CD8-positive, alpha-beta T cell (primary cell): ENCODE measurements at places on chromosomes 3 and 15.

GRCh38 chr15:52331490-52332240 lies 36.1 kb upstream of the MYO5C start:
- DNase-seq, result peak; percentile 76

DNA sequence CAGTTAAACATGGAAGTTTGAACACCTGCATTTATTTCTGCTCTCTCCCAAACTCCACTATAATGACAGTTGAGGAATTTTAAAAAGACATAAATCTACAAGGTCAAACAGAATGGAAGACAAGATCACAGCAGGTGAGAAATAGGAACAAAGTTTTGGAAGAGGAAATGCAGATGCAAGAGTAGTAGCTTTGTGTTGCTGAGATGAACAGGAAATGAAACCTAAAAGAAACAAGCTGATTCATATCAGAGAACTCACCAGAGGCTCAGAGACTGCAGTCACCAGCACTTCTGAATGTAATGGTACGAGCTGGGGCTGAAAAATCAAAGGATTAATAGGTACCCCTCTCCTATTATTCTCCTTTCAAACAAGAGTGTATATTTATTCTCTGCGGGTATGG lies 459.9 kb downstream of the RAP2B start:
- DNase-seq, result peak; percentile 23

DNA sequence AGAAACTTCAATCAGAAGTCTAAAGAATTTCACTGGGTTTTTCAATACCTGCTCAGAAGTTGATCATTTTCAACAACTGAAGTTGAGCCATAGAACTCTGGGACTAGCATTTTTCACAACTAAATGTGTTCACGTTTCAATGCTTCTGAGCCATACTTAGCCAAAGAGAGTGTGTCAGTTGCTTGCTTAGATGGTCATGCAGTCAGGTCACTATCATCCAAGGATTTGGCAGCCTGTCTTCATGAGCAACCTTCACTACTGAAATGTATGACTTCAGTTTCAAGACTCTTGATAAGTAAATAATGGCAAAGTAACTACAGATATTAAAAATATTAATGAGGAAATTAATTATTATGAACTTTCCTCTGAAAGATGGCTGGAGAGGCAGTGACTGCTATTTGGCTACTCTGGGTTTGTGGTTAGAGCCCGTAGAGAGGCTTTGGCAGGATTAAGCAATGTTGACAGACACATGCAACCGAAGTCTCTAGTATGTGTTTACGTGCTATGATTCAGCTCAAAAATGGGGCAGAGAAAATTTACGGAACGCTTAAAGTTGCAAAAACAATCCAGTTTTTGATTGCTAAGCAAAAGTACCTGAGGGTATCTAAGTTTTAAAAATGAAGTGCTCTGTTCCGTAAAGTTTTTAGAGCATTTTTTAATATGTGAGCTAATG lies 133.8 kb downstream of the GMNC start:
- no peak for DNase-seq

GRCh38 chr3:179671747-179672242 lies 19.0 kb downstream of the USP13 start:
- DNase-seq, result no peak

DNA sequence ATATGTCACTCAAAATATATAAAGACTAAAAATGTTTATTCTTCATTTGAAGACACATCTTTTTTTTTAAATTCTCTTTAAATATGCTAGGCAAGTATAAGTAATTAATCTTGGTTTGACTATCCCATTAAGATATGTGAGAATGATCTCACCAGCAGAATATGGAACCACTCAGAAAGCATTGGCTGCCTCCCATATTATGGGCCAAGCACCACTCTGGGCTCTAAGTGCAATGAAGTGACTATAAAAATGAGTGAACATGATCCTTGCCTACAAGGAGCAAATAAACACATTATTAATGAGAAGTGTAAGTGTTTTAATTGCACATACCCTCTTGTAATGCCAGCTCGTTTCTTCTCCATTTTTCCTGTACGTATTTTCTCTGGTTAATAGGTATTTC lies 328.5 kb downstream of the NAALADL2 start:
- DNase-seq, result no peak

- DNase-seq, result no peak
These were observed 167.6 kb downstream of the SNRK start for GRCh38 chr3:43453981-43454380.

- peak; percentile 56 for DNase-seq
These were observed 5.8 kb downstream of the TLE3 start for GRCh38 chr15:70091726-70092463.

DNA sequence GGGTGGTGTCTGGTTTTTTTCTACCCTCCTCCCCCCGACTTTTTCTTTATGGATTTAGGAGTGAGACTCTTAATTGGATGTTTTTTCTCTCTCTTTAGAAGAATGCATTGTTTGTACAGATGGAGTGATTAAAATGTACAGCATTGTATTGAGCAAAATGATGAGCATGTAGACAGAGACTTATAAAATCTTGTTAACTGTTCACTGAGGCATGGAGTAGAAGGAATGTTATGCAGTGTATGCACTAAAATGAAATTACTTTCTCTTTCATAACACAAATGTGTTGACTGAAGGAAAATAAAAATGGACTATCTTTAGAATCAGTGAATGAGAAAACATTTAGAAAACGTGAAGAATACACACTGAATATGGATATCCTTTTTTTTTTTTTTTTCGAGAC lies 39.8 kb downstream of the ZFAND6 start:
- DNase-seq, result no peak

DNA sequence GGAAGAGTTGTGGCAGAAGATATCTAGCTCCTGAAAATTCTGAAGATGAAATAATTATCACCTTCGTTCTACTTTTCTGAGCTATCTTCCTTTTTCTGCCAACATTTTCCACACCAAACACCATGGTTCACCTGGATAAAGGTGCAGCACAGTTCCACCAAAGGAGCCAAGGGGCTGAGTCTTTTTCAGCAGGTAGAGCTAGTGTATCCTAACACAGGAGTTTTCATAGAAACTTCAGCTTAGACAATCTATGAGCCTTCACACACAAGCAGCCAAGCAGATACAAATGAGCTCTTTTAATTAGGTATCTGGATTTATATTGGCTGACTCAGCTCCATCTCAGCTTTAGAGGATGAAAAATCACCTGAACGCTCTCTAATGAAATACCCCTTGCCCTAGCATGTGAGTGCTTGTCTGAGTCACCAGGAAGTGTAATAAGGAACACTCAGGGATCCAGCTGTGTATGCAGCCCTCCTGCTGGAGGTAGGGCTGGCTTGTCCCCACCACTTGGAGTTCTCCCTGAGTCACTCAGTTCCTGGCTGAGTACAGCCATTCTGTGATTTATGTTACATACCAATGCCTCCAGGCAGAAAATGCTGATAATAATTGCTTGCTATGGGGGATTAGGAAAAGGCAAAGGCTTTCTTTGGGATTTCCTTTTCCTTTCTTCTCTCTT lies 385.7 kb downstream of the LSAMP start:
- DNase-seq, result no peak

DNA sequence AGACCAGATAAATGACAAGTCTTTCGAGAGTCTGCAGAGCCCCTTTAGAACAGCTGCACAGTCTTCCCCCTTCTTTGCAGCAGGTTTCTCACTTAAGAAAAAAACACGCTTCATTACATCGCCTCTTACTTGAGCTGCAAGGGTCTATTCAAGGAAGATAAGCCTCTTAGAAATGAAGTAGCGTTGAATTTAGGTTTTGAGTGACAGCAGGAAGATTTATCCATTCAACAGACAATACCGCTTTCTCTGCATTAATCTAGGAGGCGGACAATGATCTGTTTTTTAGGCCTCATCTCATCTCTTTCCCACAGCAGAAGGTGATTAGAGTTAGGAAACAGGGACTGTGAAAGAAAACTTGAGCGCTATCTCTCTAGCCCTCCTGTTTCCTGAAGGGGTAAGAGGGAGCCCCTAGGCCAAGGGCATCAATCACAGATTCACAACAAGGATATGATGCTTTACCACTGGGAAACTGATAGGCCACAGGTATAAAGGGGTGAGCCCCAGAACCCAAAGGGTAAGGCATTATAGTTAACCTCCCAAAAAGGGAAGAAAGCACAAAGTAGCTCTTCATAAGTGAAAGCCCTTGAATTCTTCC lies 84.3 kb downstream of the MECOM start:
- no peak for DNase-seq

- no peak for DNase-seq
These were observed 47.4 kb downstream of the CLSTN2 start for GRCh38 chr3:139982404-139982803.

DNA sequence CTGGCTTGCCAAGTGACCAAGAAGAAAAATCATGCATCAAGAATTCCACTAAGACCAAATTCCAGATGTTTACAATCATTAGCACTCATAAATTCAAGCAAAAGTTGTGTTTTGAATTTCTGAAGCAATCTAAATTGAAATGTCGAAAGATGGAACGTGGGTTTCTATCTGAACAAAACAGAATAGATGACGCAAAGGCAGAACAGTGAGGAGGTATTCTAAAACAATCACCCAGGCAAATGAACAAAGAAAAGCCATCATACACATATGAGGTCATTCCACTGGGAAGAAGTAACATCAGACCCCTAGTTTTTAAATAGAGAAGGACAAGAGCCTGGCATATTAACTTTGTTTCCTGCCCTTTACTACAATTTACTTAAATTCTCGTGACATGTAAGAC lies 58.0 kb downstream of the MCF2L2 start:
- DNase-seq, result no peak
